Activated T-helper 1 cell treated with anti-CD3 and anti-CD28 coated beads, Interleukin-12 subunit alpha, Interleukin-12 subunit beta, Interleukin-2, Interleukin-4 antibody, amounts not matched to agents 30 ng/mL and 10 ng/mL and 1 ng/mL, durations not matched to agents 14 hours and 24 hours and 36 hours (primary cell): ENCODE measurements at places on chromosomes 1 and 21. TPM values are rescaled to one million over a fixed set of nuclear protein-coding genes. Genes with fewer than 3 reads are reported as not detected.

Gene NBPF4
- 0.16 TPM in 1 of 2 replicates, not detected in the other for total RNA-seq

Gene TLCD4
- total RNA-seq = 0.02 TPM in 1 of 2 replicates, not detected in the other

Gene TIE1
- 0.36 and 0.64 TPM in 2 replicates for total RNA-seq

Gene TP73
- 1.4 and 1.5 TPM in 2 replicates for total RNA-seq

Gene OR6K3
- not detected in 2 replicates for total RNA-seq

Gene GBP3
- total RNA-seq = 12.0 and 14.5 TPM in 2 replicates
